ENCODE measurements at places on chromosomes 4 and X.

GRCh38 chrX:17933856-17934255, 72.8 kb upstream of the RAI2 start:
- no peak for DNase-seq

DNA sequence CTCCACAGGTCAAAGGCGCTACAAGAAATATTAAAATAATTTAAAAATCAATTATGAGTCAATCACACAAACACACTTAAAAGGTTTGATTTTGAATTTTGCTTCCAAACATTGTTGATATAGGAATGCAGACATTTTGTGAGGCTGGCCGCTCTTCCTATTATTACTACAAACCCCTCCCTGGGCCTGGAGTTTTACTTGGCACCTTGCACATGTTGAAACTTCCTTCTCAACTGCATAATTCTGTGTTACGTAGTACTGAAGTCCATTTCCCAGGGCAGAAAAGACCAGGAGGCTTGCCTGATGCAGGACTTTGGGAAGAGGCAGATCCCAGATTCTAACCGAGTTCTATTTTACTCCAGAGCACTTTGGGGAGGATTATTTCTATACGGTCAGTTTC, 71.5 kb downstream of the CYTL1 start:
- no peak for DNase-seq

DNA sequence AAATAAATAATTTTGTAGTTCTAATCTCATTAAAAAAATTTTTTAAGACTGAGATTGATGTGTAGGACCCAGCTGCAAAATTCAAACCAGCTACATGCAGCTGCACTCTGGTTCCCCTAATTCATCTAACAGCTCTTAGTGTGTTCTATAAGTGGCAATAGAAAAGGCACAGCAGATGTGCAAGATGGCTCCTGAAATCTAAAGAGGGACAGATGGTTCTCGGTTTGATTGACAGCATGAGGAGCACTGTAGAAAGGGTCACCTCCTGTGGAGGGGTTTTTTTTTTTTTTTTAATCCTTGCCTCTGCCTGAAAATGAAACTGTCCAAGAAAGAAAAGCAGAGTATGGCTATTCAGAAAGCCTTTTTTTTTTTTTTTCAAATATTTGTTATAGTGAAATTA, 16.9 kb upstream of the OCIAD1 start:
- no peak for DNase-seq

DNA sequence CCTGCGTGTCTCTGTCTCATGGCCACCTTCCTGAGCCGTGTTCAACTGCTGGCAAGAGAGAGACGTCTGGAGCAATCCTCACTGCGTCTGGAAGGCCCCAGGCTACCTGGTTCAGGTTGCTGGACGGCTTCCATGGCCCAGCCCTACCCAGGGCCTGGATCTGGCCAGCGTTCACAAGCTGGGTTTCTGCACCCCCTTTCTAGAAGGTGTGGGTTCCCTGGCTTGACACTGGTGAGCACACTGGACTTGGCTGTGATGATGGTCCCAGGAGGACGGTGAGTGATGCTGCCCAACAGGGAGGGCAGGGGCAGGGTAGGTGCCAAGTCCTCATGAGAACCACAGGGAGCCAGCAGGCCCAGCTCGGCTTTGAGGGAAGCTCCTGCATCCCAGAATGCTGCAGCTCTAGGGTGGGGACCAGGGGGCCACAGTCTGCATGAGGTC, 63.4 kb downstream of the HTRA3 start:
- DNase-seq: no peak

GRCh38 chr4:92234393-92235176, 69.2 kb upstream of the GRID2 start:
- DNase-seq: peak; percentile 100

- DNase-seq: no peak
These were observed 979 bp upstream of the SLC9A6 start for GRCh38 chrX:135984256-135984655.

GRCh38 chr4:144489831-144490230, 156.1 kb upstream of the HHIP start:
- DNase-seq: no peak

DNA sequence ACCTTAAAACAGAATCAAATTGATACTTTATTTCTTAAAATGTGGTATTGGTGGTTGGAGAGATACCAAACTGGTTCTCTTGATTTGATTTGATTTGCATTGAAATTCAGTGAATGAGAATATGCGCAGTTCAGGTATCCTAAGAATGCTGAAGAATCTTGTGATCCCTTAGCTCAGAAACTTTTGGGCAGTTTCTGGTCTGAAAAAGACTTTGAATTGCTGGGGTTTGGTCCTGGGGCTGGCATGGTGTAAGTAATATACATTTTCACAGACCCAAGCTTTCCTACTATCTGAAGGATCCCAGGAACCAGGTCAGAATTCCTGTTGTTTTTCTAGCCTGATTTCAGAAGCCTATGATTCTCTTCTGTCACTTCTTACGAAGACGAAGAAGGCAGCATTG, 6.6 kb downstream of the RAB33B start:
- DNase-seq: no peak

GRCh38 chr4:75940692-75941253, at the start of gene NAAA:
Gene NAAA (minus strand): TSS chr4:75941013. CDS start chr4:75940949, 64 bp downstream.
- peak; percentile 30 for DNase-seq

DNA sequence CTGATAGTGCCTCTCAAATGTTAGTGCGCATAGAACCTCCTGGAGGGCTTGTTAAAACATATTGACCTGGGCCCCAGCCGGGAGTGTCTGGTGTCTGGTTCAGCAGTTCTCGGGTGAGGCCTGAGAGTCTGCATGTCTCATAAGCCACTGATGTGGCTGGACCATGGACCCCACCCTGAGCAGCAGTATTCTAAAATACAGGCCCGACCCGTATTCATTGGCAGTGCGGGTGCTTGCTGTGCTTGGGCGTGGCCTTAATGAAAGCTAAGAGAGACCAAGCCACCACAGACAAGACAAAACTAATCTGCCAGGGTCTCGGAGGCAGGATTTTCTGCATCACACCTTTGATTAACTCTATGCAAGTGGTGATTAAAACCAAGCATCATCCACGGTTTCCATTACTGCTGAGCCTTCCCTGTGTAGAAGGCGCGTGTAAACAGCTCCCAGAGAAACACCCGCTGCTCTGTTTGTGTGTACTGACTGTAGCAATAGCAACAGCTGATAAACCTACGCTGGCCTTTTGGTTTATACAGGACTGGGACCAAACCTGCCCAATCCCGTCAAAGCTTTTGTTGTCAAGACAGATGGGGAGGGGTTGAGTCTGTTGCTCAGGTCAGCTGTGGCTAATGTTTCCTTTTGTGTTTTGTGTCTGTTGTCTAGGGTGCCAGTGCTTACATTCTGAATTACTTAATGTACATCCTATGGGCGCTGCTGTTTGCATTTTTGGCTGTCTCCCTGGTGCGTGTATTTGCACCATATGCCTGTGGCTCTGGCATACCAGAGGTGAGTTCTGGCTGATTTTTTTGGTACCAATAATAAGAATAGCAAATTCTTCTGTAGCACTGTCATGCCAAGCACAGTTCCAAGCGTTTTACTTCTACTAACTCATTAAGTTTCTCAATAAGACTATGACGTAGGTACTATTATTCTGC, 40.8 kb downstream of the CLCN4 start:
- peak; percentile 28 for DNase-seq

- DNase-seq: peak; percentile 71
These were observed 33.9 kb upstream of the SLC7A11 start for GRCh38 chr4:138275963-138276621.

GRCh38 chr4:152352622-152353116, 183.2 kb downstream of the FBXW7 start:
- peak; percentile 98 for DNase-seq

GRCh38 chr4:111797455-111798163, 347.6 kb upstream of the FAM241A start:
- DNase-seq: peak; percentile 28

- peak; percentile 15 for DNase-seq
These were observed 115.1 kb downstream of the SH3KBP1 start for GRCh38 chrX:19772096-19772821.

DNA sequence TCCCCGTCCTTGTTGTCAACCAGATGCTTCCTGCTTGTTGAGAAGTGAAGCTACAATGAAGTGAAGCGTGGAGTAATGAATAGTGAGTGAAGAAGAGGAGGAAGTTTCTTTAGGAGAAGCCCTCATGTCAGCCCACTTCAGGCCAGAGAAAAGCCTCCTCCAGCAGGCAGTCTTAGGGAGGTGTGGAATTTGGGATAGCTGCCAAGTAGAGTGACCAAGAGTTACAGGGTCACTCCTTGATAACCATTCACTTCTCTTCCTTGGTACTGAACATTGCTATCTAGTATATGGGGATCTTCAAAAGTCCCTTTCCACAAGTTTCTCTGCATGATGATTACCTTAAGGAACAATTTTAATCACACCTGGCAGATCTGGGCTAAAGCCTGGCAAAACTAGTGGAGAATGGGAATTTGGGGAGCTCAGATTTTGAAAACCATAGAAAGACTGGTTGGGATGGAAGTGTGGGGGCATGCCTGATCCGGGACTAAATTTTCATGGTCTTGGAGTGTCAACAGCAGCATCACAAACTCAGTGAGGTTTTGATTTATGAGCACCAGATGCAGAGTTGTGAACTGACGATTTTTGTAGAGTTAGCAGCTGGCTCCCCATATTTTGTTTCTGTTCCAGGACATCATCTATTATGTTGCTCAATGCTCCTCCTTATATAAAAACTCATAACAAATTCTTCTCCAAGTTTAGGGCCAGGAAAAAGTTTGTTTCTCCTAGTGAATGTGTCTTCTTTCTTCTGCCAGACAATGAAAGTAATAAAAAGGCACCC, 53.1 kb downstream of the IGSF1 start:
- no peak for DNase-seq

GRCh38 chr4:75557696-75558095, 1.8 kb downstream of the ODAPH start:
- DNase-seq: no peak

- DNase-seq: no peak
These were observed 119.1 kb downstream of the HPGD start for GRCh38 chr4:174403177-174403543.

- peak; percentile 61 for DNase-seq
These were observed 2390.9 kb downstream of the PCDH7 start for GRCh38 chr4:33111117-33111516.

GRCh38 chrX:111123606-111124179, 27.7 kb downstream of the PAK3 start:
- DNase-seq: no peak

DNA sequence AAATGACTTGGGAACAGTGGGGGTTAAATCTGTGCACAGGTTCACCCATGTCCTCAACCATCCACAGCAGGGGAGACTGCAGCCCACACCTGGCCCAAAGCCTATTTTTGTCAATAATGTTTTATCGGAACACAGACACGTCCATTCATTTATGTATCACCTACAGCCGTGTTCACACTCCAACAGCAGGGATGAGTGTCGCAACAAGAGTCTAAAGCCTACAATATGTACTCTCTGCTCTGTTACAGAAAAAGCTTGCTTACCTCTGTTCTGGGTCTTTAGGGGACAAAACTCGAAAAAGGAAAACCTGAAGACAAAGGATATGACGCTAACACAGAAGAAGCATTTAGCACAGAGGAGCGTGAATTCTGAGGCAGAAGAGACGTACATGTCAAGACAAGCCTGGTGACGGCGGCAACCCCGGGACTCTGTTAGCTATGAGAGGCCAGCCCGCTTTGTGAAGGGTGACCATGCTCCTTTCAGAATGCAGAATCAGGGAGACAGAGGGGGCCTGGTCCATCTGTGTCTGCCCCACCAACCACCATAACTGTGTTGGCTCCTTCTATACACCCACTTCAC, 45.5 kb downstream of the AFAP1 start:
- no peak for DNase-seq

DNA sequence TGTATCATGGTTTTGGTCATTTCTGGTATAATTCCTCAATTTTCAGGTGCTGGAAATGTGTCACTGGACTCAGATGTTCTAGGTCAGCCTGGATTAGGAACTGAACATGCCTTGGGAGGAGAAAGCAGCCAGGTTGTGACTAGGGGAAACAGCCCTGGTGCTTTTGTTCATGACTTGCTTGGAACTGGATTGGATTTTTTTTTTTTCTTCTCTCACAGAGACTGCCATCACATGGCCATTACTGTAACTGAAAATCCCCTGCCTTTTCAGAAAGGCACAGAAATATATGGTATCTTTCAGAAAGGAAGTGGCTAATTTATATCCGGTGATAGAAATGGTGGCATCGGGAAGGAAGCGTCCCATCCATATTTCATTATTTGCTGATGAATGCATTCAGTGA, 34.6 kb downstream of the SEPTIN11 start:
- peak; percentile 73 for DNase-seq

- peak; percentile 25 for DNase-seq
These were observed 73.4 kb upstream of the MAGEB2 start for GRCh38 chrX:30141966-30142365.

GRCh38 chrX:44433556-44433955, 90.1 kb upstream of the EFHC2 start:
- no peak for DNase-seq

DNA sequence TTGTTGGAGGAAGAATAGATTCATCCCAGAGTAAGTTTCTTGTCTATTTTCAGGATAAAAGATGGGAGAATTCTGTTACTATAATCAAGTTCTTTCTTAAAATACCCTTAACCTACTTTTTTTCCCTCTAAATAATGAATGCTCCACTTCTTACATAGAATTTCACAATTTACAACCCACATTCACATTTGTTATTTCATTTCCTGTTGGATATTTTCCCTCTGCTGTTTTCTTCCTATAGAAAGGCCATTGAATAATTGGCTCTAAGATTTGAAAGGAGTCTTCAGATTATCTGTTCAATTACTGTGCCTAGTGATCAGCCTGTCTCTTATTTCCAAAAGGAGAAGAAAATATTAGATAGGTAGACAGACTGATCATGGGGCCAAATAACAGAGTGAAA, 79.7 kb downstream of the CPE start:
- no peak for DNase-seq

- no peak for DNase-seq
These were observed 9.3 kb downstream of the DIPK2B start for GRCh38 chrX:45191383-45191782.

- DNase-seq: no peak
These were observed 213.3 kb downstream of the GABRG1 start for GRCh38 chr4:45910511-45910910.

DNA sequence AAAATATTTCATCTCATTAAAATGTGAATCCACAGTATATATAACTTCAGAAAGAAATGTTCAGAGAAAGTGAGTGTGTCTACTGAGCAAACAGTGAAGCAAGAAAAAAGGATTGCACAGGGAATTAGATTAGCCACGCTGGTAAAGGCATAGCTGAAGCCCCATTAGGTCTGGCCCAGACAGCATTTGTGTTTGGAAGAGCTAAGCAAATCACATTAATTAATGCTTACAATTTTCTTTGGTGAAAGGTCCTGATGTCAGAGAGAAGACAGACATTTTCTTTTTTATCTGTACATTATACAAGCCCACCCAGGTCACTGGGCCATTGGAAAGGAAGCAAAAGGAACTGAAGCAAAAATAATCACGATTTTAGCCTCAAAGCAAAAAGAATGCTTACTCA, 354.6 kb downstream of the GRID2 start:
- no peak for DNase-seq

DNA sequence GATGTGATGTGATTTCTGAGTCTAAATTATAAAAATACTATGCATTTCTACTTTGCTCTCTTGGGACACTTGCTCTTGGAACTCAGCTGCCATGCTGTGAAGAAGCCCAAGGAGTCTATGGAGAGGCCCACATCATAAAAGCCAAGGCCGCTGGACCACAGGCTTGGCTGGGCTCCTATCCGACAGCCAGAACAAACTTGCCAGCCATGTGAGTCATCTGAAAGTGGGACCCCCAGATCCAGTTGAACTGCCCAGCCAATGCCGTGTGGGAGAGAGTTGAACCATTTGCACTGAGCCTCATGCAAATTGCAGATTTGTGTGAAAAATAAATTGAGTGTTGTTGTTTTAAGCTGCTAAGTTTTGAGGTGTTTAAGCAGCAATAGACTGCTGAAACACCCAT, 60.2 kb downstream of the TMEM154 start:
- DNase-seq: no peak
